ENCODE measurements at places on chromosomes 7 and 10. TPM values are rescaled to one million over a fixed set of nuclear protein-coding genes. Genes with fewer than 3 reads are reported as not detected.

- no peak for DNase-seq
These were observed 6.0 kb downstream of the EGFR start for GRCh38 chr7:55024776-55025175.

Gene VAX1
- not detected for total RNA-seq

- DNase-seq = no peak
These were observed 514.2 kb downstream of the TFEC start for GRCh38 chr7:115516341-115516740.

GRCh38 chr7:157892751-157893523 is 556.1 kb downstream of the DNAJB6 start:
- no peak for DNase-seq

GRCh38 chr10:73857446-73857845 is 16.9 kb downstream of the CAMK2G start:
- DNase-seq = no peak
